ENCODE measurements at places on chromosomes 3 and 15.

DNA sequence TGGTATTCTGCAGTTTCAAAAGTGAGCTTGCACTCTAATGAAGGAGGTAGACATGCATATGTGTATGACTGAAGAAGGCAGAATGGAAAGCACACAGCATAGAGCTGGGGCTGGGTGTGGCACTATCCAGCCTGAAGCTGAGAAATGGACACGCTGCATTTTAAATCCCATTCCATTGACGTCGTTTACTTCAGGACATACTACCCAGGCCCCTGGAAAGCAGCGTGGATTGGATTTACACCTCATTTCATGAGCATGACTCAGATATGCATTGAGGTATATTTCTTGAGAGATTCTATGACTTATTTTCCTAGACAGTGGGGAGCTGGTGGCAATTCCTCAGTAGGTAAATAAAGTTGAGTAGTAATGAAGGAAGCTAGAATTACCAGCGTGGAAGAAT, 101.4 kb downstream of the ABI3BP start:
- DNase-seq, result no peak

- DNase-seq, result no peak
These were observed 11.7 kb downstream of the CHST13 start for GRCh38 chr3:126535636-126536035.

DNA sequence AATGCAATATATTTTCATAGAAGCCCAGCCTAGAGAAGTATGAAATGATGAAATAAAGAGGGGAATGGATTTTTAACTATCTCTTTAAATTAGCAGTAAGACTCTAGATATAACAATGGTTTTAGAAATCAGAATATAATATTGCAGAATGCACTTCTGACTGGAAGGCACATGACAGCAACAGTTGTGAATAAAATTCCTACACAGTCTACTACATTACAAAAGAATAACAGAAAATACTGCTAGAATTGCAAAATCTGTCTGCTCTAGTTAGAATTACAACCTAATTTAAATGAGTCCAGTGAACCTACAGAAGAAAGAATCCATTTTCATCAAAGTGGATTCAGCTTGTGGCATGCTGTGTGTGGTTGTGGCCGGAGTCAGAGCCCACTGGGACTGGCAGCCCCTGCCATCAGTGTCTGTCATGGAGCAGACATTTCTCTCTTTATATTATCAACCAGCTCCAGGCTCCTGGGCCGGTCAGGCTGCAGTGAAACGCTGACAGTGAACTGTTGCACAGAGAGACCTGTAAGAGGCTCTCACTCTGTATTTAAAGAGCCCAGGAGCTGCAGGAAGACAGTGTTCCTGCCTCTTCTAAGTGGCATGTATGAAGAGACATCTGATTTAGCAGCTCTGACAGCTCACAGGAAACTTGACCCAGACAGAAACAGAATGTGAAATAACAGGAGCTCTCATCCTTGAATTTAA, 1523.8 kb upstream of the CADM2 start:
- no peak for DNase-seq

DNA sequence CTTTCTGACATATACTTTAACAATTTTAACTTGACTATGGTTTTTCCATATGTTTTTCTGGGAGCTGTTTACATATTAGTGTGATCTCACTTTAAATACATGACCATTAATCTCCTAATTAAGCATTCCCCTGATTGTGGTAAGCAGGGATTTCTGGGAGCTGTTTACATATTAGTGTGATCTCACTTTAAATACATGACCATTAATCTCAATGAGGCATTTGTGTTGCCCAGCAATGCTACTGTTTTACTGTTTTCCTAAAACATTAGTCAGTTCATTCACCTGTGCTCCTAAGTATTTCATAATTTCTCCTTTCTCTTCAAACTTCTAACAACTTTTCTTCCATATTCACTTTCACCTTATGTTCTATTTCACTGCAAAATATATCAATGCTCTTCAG, 3.6 kb upstream of the GRAMD1C start:
- no peak for DNase-seq

DNA sequence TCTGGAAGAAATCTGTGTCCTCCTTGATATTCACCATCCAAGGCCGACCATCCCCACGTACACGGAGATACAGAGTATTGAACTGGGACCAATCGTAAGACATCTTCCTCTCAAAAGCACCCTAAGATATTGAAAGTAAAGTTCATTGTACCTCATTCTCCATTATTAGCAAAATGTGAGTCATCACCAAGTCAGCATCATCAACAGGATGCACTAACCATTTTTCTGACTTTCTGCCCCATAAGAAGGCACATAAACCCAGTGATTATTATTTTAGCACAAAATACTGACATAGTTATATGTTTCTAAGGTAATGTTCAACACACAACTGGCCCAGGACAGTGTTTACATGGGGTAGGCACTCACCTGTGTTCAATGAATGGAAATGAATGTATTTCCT, 7.4 kb downstream of the NDUFAF1 start:
- peak; percentile 36 for DNase-seq

DNA sequence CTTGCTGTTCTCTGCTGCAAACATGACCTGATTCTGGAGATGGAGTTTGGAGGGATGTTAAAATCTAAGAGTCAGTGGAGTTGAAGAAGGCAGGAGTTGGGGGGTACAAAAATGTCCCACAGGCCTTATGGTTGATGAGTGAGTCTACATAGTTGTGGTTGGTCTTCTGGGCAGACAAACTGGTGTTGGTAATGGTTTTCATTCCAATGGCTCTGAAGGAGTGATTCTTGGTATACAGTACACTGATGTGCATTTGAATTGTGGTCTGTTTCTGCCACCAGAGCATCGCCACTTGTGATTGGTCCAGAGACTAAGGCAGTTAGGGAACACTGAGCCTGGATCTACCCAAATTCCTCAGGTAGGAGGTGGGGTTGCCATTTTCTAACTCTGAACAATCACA, 514.1 kb upstream of the CFAP20DC start:
- no peak for DNase-seq
